ENCODE measurements at places on chromosomes 11 and 22.

DNA sequence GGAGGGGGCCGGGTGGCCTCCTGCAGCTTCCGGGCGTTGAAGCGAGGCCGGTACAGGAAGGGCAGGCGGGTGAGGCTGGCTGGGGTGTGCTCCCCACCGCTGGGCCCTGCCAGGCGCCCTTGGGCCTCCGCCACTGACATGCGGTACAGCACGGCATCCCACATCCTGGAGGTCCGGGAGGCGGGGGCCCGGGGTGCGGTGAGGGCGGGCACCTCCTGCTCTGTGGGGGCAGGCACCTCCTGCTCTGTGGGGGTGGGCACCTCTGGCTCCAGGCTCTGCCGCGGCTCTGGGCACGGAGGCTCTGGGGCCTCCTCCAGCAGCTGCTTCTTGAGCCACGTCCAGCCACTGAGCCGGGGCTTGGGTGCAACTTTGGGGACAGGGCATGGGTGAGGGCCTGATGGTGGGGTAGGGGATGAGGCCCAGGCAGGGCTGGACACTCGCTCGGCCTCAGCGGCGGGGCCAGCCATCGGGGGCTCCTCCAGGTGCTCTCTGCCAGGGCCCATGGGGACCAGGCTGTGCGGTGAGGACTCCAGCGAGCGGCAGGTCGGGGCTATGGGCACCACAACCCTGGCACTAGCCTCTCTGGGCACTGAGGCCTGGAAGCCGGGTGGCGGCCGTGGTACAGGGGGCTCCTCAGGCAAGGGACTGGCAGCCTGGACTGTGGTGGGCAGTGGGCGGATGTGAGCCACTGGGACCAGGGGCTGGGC is 2.3 kb downstream of the PRR33 start:
- no peak for DNase-seq

DNA sequence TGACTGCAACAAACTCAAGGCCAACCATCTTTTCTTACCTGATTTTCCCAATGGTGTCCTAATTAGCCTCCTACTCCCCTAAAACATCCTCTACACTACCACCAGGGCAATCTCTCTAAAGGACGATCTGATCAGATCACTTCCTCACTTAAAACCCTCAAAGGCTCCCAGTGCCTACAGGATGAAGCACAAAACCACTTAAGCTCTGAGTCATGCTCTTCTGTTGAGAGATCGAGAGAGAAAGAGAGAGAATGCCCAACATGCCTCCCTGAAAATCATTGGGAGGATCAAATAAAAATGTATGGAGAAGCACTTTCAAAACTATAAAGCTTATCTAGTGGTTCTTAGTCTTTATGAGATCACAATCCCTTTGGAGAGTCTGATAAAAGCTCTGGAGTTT is 171.1 kb downstream of the CADM1 start:
- no peak for DNase-seq

GRCh38 chr22:24541681-24542515 is 13.0 kb downstream of the GUCD1 start:
- no peak for DNase-seq

DNA sequence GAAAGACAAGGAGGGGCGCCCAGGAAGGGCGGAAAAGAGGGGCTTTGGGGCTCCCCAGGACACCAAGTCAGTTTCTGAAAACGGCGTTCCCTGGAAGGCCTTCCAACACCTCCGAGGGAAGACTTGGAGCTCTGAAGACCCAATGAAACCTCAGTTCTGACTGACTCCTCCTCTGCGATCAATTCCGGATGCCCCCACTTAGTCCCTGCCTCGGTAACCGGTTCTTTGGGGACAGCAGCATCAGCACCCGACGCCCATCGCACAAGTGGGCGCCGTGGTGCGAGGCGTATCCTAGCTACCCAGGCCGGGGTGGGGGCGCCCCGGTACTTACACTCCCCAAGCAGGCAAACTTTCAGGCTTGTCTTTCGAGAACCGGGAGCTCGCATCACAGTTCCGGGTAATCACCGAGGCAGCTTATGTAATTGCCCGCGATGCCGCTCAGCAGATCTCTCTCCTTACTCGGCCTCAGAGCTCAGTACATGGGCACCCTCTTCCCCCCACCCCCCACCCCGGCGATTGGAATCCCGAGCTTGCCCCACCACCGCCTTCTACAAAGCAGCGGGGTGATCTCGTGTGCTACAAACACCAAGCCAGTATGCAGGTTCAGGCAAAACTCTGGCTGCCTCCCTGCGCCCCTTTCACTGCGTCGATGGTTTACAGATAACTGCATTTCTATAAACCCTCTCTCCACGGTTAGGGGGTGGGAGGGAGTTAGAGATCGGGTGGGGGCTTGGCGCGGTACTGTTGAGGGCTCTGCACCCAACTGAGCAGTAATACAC is 2.0 kb downstream of the TENM4 start:
- no peak for DNase-seq

GRCh38 chr11:41040474-41040873 is 419.0 kb downstream of the LRRC4C start:
- DNase-seq = no peak

GRCh38 chr22:17786435-17787161 is 12.3 kb upstream of the BID start:
- DNase-seq = no peak

DNA sequence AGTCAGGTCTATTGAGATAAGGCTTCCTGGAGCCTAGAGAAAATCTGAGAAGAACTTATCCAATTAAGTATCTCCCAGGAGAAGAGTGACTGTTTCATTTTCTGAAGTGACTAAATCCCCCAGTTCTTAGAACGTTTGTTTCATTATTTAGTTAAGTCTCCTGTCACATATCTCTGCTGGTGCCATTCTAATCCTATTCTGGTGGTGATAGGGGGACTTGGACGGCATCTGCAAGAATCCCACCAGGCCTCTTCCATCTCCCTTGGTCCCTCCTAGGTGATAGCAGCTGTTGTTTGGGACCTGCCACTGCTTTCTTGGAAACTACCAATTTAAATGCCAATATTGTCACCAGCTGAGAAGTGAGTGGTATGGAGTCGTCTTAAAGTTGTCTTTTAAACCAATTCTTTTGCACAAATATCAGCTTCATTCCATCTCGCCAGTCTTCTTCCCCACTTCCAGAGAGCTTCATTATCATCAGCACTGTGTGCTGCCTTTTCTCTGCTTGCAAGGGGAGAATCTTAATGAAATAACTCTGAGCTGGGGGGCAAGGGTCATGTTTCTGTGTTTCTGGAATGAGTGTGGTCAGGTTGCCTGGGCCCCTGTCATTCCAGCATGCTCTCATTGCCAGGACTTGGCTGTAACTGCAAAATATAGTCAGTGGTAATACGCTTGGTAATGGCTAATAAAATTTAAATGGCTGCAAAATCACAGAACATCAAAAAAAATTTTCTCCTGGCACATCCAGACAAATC is 104.8 kb downstream of the LDLRAD3 start:
- DNase-seq = no peak

DNA sequence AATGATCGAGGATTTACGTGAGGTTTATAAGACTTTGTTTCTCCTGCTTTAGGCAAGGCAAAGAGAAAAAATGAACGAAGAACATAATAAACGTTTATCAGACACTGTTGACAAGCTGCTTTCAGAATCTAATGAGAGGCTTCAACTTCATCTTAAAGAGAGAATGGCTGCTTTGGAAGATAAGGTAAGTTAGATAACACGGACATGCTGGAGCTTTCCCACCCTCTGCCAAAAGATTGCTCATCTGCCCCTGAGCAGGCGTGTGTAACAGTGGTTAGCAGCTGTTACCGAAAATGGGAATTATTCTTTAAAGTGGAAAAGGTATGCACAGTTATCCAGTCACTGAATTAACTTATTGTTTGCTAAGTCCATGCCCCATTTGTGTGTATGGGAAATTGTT is 62.8 kb upstream of the CTTN start:
- DNase-seq = no peak

GRCh38 chr11:65700399-65700798 is 11.7 kb upstream of the KAT5 start:
- DNase-seq = no peak

DNA sequence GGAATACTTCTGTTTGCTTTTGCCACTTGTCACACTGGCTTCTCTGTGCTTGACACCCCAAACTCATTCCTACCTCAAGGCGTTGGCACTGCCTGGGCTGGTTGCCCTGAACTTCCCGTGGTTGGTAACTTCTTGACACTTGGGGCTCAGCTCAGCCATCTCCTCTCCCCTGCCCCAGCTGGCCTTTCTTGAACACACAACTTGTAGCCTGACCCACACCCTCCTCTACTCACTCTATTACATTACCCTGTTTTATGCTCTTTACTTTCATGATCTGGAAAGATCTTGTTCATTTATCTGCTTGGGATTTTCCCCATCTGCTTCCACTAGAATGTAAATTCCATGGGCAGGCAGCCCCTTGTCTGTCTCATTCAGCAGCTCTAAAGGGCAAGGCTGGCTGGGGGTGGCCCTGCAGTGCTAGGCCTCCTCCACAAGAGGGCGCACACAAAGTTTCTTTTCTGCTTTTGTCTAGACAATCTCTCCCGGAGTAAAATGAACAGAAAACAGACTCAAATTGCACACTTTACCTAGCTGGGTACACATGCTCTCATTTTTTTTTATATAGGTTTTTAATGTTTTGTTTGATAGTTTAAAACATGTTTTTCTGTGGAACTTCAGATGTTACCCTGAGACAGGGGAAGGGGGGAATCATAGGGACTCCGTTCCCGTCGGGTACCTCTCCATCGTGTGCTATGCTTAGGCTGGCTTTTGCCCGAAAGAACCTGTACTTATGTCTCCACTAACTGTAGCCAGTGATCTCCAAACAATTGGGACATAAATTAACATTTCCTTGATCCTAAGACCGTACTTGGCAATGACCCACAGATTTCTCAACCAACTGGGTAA is 16.4 kb upstream of the MRGPRX2 start:
- DNase-seq = peak; percentile 26

DNA sequence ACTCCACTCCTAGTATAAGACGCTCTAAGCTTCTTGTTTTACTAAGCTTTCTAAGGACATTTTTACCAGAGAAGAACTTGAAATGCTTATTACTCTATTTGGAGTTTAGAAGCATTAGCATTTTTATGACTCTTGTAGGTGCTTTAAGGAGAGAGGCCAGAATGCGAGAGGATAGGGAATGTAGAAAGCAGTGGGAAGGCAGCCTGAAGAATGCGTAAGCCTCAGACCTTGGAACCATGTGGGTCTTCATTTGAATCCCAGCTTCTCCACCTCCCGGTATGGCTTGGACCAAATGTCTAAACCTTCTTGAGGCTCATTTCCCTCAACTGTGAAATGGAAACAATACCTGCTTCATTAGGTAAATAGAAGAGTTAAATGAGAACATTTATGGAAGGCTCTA is 60.0 kb upstream of the AMOTL1 start:
- no peak for DNase-seq

- DNase-seq = no peak
These were observed 31.2 kb downstream of the ARHGAP8 start for GRCh38 chr22:44783581-44783980.

DNA sequence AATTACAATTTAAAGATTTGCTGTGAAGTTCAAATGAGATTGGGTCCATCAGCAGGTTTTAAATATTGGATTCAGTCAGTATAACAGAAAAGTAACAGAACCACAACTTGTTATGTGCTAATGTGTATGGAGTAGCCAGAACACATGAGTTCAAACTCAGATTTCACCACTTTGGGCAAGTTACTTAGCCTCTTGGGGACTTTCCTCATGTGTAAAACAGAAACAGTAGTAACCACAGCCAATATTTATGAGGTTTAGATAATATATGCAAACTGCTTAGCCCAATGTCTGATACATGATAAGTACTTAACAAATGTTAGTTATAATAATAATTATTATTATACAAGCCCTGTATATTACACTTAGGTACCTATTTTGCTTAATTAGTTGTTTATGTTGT is 21.8 kb upstream of the SLC5A12 start:
- no peak for DNase-seq

GRCh38 chr11:75233754-75234172 is 6.8 kb upstream of the TPBGL start:
- peak; percentile 38 for DNase-seq

GRCh38 chr11:130774703-130775102 is 141.6 kb downstream of the SNX19 start:
- no peak for DNase-seq

- DNase-seq = no peak
These were observed 10.3 kb upstream of the WNT7B start for GRCh38 chr22:45987136-45987861.

DNA sequence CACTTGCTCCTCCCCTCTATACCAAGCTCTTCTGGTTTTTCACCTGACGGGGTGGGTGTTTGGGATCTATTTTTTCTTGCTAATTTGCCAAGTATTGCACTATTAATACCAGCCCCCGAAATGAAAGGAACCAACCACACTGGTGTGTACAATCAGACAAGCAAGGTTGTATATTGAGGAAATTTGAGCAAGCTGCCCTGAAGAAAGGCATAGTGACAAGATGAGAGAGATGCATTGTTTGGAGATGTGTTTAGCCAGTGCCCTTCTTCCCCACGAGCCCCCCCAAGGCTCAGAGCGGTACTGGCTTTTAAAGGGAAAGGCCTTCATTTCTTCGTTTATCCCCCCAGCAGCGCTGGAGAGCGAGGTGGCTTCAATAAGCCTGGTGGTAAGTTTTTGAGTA is 15.2 kb upstream of the GAS2L1 start:
- no peak for DNase-seq

DNA sequence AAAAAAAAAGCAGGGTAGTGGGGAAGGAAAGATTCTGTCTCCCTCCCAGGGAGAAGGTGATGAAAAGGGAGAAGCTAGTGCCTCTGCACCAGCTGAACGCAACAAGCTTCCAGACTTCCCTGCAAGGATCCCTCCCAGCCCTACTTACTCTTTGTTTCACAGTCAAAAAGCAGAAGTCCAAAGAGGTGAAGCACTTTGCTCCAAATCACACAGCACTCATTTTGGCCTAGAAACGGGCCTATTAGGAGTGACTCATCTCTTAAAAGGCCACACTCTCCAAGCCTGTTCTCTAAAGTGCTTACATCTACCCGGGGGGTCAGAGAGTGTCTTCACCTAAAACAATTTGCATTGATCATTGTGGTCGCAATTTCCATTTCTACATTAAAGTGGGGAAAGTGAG is 17.7 kb upstream of the GRK3 start:
- no peak for DNase-seq

All from MG63 (cell line).